ENCODE measurements at places on chromosomes 12 and 14.

DNA sequence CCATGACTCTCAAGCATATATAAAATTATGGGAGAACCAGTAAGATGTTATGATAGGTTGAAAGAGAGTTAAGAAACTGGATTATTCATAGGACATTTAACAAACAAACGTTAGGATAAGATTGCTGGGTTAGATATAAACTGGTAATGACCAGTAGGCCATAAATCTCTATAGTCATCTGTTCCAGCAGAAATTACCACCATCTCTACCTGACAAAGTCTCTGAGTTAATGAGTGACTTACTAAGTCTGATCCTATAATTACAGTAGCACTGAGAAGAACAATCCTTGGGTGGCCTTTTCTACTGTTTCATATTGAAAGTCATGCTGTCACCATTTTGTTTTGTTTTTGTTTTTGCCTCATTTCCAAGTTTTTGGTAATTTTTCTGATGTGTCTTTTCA lies 136.9 kb upstream of the CNOT2 start:
- no peak for DNase-seq

GRCh38 chr12:15393037-15393436 lies 70.7 kb downstream of the PTPRO start:
- DNase-seq = peak; percentile 3

- no peak for DNase-seq
These were observed 10.5 kb downstream of the CERS5 start for GRCh38 chr12:50156641-50157040.

- no peak for DNase-seq
These were observed 103.7 kb downstream of the DYRK2 start for GRCh38 chr12:67752226-67752732.

DNA sequence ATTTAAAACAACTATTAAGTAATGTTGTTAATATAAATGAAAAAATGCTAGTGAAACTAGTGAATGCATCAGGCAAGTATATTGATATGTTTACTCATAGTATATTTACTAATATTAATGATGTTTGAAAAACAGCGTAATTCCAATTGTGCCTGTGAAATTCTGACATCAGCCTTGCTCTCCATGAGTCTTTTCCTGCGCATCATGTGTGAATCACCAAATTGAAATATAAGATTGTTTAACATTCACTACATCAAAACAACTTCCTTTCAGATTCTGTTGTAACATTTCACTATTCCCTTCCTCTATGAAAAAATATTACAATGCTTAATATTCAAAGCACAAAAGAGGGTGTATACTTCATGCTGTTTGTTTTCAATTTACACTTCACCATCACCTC lies 1995.9 kb upstream of the SEL1L start:
- DNase-seq = no peak

DNA sequence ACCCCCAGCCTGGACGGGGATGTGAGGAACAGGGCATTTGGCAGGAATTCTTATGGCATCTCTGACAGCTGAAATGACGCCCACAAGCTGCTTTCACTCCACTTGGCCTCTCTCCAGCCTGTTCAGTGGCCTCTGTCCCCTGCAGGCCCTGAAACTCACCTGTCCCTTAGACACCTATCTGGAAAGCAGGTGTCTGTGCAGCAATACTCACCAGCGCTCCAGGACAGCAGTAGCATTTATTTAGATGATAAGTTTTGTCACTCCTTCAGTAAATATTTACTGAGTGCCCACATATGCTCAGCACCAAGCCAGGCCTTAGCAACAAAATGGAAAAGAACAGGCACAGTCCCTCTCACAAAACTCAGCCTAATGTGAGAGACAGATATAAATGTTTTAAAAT lies 311.1 kb upstream of the FKBP4 start:
- no peak for DNase-seq
